Heart right ventricle (tissue), 16 donors: ENCODE measurements at places on chromosomes 5 and 9.

DNA sequence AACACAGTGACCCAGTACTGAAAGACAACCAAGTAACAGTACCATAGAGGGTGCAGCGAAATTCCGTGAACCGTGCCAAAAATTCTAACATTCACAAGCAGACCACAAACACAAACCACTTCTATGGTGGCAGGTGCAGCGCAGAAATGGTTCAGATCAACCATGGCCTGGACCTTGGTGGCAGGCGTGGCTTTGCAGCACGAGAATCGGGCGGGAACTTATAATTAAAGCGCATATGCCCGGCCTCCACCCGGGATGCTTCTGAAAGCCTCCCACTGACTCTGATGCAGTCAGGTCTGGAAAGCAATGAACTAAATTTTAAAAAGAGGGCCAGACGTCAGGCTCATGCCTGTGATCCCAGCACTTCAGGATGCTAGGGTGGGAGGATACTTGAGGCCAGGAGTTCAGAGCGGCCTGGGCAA is 68.0 kb upstream of the TBC1D9B start:
- no peak for DNase-seq

DNA sequence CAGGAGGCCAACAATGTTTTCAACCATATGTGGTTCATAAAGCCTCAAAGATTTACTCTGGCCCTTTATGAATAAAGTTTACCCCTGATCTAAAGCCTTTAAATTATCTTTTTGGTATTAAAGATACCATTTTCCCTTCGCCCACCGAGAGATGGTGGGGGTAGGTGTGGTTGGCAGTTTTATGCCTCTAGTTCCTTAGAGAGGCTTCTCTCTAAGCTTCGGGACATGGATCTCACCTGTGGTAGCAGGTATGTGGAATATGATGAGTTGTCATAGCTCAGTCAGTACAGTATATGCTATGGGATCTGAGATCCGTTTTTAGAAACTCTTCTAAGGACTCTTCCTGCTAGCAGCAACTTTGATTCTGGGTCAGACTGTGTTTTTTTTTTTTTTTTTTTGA is 2.3 kb downstream of the UQCRQ start:
- DNase-seq: no peak

- DNase-seq: no peak
Observed at GRCh38 chr9:132108728-132109127, 29.1 kb upstream of the MED27 start.

DNA sequence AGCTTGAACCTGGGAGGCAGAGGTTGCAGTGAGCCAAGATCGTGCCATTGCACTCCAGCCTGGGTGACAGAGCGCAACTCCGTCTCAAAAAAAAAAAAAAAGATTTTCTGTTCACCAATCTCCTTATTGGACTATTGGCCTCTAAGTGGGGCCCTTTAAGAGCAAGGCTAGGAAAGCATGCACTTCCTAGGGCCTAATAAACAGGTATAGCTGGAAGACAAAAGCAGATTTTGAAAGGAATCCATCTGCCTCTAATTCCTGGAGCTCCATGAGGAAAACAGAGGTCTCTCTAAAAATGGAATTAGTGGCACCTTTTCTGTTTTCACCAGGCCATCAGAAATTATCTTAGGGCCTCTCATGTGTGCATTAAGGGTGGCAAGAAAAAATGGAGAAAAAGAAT is 70.0 kb downstream of the RGMB start:
- DNase-seq: no peak

GRCh38 chr9:101585740-101586139 is 9.0 kb downstream of the PPP3R2 start:
- DNase-seq: no peak

DNA sequence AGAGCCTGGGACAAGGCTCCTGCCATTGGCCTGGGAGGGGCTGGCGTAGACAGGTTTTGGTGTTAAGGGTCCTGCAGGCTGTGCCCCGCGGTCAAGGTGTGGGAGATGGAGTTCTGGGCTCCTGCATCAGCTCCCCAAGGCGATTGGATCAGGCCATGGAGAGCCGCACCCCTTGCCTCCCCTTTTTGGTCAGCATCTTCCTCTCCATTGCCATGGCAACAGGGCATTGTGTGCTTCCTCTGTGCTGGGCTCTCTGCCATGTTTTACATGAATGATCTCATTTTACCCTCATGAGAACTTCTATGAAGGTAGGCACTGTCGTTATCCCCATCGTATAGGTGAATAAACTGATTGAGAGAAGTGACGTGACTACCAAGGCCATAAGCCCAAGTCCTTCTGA is 344.3 kb upstream of the CLINT1 start:
- DNase-seq: no peak

DNA sequence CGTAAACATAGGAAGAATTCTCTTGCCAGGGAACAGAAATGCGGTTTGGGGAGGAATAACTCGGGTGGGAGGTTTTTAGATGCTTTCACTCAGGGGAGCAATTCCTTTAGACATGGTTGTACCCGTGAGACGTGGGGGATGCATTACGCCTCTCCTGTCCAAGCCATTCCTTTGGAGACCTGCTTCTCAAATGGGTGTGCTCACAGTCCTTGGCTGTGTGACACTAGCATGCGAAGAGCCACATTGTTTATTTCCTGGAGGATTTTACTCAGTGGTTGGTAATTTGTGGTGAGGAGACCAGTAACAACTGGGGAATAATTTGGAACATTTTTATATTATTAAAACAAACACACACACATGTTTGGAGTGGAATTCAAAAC is 18.5 kb downstream of the COL15A1 start:
- DNase-seq: no peak

- DNase-seq: no peak
Observed at GRCh38 chr5:135207866-135208265, 173.8 kb upstream of the PITX1 start.

- no peak for DNase-seq
Observed at GRCh38 chr9:95857896-95858295, 17.6 kb upstream of the ERCC6L2 start.

DNA sequence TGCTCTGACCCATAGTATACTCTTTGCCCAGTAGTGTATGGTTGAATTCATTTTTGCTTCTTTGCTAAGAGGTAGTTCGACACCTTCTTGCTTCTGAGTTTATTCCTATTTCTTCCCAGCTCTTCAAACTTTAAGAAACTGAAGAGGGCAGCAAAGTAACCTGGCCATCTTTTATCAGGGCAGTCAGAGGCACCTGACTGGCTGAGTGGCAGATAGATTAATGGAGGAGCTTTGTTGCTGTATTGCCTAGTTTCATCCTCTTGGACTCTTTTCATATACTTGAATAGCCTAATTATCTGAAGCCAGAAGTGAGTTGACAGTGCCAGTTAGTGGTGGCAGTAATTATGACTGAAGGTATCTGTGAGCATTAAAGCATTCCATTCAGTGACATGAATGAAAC is 82.5 kb downstream of the UHRF2 start:
- DNase-seq: no peak

- no peak for DNase-seq
Observed at GRCh38 chr9:19512103-19512832, 103.5 kb downstream of the ACER2 start.

GRCh38 chr9:114124666-114125475 is 25.8 kb upstream of the KIF12 start:
- DNase-seq: no peak

- DNase-seq: no peak
Observed at GRCh38 chr5:59785676-59786333, 107.7 kb downstream of the PDE4D start.

- DNase-seq: peak; percentile 2
Observed at GRCh38 chr9:137465720-137466388, 6.7 kb upstream of the NSMF start.

DNA sequence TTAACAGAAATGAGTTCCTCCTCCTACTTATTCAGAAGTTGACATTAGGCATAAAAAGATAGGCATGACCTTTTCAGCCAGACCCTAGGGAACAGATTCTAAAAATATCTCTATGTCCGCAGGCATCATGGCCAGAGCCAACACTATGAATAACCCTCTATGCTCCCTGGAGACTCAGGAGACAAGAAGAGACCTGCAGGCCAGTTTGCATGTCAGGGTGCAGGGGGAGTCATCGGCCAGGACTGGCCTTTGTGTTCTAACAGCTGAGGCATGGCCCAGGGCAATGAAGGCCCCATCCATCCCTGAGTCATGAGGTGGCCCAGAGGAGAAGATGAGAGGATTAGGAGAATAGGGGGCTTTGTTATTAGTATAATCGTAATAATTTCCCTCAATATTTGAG is 93.8 kb downstream of the TMEM215 start:
- peak; percentile 23 for DNase-seq

- DNase-seq: no peak
Observed at GRCh38 chr5:137395011-137395755, 103.9 kb downstream of the SPOCK1 start.

GRCh38 chr5:160197341-160198144 is 31.8 kb upstream of the FABP6 start:
- DNase-seq: peak; percentile 69

DNA sequence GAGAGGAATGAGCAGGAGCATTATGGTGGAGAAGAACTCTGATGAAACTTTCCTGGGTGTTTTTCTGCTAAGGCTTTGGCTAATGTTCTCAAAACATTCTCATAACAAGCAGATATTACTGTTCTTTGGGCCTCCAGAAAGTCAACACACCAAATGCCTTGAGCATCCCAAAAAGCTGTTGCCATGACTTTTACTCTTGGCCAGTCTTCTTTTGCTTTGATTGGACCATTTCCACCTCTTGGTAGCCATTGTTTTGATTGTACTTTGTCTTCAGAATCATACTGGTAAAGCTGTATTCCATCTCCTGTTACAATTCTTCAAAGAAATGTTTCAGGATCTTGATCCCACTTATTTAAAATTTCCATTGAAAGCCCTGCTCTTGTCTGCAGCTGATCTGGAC is 139.6 kb downstream of the MAN2A1 start:
- DNase-seq: no peak

- DNase-seq: no peak
Observed at GRCh38 chr9:106066940-106067524, 372.7 kb downstream of the TMEM38B start.

DNA sequence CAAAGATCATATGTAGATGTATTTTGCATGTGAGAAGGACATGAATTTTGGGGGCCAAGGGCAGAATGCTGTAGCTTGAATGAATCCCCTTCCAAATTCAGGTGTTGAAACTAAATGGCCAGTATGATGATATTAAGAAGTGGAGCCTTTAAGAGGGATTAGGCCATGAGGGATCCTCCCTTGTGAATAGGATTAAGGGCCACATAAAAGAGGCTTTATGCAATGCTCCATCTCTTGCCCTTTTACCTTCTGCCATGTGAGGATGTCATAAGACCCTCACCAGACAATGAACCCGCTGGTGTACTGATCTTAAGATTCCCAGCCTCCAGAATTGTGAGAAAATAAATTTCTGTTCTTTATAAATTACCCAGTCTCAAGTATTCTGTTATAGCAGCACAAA is 206.1 kb downstream of the YTHDC2 start:
- no peak for DNase-seq

- no peak for DNase-seq
Observed at GRCh38 chr5:23450187-23450586, 57.2 kb upstream of the PRDM9 start.

DNA sequence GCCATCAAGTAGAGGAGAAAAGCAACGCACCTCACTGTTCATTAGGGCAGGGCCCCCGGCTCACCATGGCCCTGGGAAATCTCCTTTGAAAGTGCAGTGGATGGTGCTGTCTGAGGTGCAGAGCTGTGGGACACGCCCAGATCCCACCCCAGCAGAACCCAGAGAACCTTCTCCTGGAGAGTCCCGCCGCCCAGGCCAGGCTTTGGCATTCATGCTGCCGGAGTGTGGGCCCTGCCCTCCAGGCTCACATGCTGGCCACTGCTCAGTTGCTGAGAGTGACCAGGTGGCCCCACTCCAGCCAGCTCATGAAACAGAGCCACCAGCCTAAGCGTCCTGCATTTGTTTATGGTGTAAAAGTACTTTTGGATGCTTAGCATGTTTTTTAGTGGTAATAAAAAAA is 23.8 kb upstream of the LRRC14B start:
- no peak for DNase-seq

DNA sequence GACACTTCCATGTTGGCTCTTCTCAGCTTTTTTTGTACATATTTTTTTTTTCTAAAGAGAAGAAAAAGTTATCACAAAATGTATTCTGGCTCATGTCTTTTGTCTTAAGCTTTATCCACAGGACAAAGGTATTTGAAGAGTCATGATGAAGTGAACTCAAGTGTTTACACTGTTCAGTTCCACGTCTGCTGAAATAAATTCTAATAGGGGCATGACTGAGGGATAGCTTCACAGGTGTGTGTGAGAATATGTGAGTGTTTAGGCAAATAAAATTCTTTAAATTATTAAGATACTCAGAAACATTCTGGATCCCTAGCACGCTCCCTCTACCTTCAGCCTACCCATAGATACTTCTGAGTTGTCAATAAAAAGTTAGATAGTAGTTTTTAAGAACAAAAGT is 59.8 kb downstream of the BAAT start:
- no peak for DNase-seq

GRCh38 chr9:15068261-15068660 is 158.0 kb upstream of the FREM1 start:
- no peak for DNase-seq

- DNase-seq: peak; percentile 2
Observed at GRCh38 chr9:93670208-93671019, 94.0 kb downstream of the PHF2 start.

DNA sequence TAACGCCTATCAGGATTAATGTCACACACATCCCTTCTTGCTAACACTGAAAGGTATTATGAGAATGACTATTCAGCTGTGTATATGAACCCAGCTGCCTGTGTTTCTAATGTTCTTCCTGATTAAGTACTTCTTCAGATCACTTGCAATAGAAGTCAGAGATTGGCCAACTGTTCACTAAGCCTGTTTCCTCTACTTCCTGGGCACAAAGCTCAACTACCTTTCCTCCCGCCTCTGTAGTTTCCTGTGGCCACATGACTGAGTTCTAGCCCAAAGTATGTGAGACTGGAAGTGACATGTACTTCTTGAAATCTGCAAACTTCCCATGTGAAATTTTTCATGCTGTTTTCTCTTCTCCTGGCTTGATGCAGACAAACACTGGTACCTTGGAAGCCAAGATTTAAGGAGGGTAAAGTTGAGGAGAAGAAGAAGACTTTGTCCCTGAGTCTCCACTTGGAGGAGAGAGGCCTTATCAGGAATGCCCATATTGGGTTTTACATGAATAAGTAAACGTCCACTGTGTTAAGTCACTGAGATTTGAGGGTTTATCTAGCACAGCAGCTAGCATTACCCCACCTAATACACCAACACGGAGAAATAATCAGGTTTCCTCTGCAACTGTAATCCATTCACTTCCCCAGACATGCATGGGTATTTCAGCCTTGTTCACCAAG is 58.6 kb downstream of the SLIT3 start:
- DNase-seq: no peak

DNA sequence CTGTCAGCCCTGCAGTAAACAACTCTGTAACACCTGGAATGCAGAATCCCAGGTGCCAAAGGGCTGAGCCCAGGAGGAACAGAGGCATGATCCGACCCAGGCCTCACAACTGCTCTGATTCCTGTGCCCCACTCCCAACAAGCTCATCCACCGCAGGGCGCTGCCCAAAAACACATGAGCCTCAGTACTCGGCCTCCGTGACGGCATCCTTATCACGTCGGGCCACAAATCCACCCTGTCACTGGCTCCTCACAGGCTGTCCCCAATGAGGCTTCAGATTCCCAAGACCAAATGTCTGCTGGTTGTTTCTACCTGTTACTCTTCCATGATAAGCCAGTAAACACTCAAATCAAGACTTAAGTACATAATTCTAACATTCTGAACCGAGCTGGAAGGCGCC is 15.2 kb downstream of the QSOX2 start:
- no peak for DNase-seq
